ENCODE measurements at places on chromosomes 3 and 15.

DNA sequence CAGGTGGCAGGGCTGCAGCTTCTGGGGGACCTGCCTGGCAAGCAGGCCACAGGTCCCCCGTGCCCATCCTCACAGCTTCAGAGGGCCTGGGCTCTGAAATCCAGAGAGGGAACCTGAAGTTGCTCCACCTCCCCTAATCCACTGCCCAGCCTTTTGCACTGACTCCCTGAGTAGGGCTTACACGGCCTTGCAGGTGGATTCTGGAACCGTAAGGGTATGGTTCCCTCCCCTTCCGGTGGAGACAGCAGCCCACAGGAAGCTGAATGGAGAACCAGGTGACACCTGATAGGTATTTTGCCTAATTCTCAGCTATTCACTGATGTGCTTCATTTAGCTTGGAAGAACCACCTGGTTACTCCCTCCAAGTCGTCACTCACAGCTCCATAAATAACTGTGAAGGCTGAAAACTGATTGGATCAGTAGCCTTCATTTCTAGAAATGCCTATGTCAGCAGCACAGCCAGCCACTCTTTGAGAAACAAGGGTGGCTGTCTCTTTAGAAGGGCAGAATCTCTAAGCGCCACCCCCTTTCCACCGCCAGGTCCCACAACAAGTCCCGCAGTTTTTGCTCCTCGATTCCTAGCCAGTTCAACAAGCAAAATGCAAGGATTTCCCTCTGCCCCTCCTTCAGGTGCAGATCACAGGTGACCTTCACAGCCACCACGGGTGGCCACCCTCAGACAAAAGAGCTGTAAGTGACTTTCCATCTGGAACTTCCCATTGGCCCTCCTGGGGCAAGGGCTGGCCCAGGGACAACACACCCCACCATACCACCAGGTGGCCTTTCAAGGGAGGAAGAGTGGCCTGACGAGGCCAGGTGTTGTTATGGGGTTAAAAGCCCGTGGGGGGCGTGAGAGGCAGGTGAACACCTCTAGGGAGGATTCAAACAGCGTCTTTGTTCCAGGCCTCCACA is 112.9 kb downstream of the SEC22A start:
- DNase-seq = no peak

DNA sequence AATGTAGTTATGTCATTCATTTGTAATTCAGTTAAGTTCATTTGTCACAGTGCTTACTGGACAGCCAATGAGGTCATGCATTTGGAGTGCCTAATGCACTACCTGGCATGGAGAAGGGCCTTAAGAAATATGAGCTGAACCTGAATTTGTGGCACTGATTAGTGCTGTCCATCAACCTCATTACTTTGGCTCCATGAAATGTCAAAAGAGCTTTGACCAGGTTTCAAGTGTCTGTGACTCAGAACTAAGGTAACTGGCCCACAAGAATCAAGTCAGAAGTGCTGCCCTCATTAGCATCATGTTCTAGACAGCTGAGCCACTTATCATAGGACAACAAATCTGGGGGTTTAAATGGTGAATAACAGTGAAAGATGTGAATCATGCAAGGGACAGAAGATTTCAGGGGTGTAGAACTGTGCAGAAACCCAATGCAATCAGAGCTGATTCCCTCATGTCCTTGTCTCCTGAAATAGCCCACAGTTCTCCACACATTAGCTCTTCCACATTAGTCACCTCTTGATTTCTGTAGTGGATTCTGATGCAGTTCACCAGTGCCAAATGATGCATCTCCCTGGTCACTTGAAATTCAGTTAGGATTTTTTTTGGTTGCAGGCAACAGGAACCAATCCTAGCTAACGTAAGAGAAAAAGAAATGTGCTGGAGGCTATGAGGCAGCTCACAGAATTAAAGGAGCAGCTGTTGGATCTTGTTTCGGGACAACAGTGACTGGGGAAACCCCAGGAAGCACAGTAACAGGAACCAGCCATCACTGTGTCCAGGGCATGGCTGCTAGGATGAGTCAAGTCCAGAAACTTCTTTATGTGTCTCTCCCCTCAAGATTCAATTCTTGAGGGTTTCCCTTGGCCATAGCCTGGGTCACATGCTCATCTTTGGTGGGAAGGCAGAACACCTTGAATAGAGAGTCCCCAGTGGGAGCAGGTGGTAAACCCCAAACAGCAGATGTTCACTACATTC is 38.7 kb downstream of the CHST2 start:
- DNase-seq = no peak

DNA sequence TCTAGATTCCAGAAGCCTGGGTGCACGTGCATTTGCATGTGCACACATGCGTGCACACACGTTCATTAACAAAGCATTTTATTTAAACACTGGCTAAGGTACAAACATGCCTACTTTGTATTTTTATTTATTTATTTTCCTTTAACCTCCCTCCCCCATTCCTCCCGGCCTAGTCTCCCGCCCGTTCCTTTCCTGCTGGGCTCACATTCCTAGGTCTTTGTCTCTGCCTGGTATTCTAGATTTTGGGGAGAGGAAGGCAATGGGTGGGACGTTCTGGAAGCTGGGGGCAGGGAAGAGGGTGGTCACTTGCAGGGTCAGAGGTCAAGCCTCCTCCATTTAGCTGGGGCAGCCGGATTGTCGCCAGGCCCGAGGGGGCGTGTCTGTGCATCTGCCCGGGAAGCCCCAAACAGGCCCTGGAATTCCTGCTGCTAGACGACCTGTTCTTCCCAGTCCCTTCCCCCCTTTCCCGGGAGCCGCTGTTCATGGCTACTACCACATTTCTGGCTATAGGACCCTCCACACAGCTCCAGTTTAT is 51.8 kb downstream of the TRIM71 start:
- no peak for DNase-seq

DNA sequence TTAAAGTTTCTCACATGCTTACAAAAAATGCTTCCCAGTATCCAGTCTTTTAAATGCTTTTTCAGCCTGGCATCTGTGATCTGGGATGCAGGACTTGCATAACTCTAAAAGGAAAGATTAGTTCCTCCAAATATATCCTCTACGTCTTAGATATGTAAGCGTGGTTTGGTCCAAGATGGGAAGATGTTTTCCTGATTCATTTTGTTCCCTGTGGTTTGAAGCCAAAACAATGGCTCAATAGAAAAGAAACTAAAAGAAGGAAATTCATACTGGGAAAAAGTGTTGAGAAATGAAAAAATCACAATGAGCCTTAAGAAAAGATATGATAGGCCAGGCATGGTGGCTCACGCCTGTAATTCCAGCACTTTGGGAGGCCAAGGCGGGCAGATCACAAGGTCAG is 1002.8 kb downstream of the NAALADL2 start:
- no peak for DNase-seq

- peak; percentile 1 for DNase-seq
Measured at GRCh38 chr15:46091860-46092450, 457.1 kb downstream of the SQOR start.

DNA sequence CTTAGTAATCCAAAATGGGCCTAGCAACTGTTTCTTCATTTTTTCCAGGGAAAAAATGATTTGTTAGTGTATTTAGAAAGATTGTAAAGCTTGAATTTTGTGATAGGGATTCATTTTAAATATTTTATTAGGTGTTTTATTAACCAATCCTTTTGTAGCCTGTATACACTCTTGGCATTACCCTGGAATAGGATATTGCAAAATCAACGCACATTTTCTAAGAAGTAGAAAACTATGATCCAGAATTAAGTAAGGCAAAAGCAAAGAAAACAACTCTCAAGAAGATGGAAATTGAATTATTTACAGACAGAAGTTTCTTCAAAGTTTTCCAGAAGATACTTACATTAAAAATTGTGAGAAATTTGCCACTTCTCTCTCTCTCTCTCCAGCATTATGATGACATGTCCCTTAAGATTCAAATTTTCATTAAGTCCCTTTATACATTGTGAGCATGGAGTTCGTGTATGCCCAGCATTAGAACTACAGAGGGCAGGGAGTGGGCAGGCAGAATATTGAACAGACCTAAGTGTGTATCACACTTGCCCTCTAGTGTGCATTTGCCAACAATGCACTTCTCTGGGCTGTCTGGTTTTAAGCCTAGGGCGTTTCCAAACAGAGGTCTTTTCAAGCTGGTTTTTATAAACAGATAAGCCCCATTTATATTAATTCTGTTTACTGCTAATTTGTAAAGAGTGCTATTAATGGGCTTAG is 28.5 kb upstream of the CMSS1 start:
- DNase-seq = no peak

- no peak for DNase-seq
Measured at GRCh38 chr3:183155499-183155898, 7.0 kb downstream of the LAMP3 start.

- DNase-seq = no peak
Measured at GRCh38 chr15:34582461-34583371, 735 bp downstream of the GOLGA8B start.

DNA sequence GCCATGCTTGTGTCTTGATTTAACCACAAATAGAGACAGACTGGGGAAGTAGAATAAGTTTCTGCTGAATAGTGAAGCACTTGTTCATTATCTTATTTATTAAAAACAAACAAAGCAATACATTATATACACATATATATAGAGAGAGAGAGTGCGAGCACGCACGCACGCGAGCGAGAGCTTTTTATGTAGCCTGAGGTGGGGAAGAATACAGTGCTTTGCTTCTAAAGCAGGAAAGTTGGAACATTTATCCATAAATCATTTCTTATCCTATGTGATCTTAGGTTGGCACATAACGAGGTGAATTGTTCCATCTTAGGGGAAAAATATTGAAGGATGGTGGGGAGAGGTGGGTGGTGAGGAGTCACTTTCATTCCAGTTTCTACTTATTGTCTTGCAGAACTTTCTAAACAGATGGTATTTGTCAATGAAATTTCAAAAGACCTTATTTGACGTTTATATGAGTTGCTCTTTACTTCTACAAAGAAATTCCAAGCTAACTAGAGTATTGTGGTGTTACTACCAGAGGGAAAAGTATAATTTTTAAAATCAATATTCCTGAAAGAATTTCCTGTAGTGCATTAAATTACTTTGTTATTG is 110.0 kb downstream of the ATG7 start:
- no peak for DNase-seq

DNA sequence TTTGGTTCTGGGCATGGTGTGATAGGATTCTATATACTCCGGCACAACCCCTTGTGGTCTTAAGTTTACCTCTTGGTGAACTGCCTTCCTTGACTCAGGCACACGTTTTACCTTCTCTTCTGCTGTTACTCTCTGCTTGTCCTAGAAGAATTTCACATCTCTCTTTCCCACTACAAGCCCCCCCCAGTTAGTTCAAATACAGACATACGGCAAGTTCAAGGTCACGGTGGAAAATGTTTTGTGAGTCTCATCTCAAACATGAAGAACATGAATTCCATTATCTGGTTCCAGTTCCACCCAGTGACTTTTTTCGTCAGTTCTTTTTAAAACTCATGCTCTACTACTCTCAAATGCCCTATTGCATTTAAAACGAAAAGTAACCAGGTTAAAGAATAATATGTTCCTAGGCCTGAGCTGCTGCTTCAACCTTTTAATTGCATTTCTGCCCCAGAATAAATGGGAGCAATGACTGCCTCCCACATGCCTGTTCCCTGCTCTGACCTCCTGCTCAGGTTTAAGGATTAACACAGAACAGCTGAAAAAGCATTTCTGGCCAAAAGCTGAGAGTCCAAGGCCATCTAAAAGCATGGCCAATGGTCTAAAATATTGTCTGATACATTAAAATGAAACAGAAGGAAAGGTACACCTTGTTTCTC is 132.8 kb downstream of the OSBPL10 start:
- DNase-seq = no peak

DNA sequence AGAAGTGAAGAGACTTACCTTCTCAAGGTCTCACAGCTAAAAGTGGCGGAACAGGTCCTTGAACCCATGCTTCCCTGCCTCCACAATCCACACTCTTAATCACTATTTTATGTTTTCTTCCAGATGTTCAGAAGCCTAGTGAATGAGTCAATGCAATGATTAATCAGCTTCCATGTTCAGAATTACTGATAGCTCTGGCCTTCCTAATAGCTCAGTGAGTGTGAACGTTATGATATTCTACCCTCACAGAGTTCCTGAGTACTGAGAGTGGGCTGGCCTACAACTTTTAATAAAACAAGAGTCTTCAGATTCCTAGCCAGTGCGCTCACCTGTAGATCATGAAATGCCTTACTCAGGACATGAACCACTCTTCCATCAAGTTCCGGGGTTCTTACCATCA is 443.0 kb upstream of the ADAMTS9 start:
- DNase-seq = no peak

GRCh38 chr3:186257866-186258265 is 104.2 kb downstream of the DGKG start:
- no peak for DNase-seq

GRCh38 chr15:56598991-56599390 is 134.1 kb upstream of the MNS1 start:
- DNase-seq = no peak

- DNase-seq = no peak
Measured at GRCh38 chr15:92884436-92885223, 15.5 kb upstream of the CHD2 start.

DNA sequence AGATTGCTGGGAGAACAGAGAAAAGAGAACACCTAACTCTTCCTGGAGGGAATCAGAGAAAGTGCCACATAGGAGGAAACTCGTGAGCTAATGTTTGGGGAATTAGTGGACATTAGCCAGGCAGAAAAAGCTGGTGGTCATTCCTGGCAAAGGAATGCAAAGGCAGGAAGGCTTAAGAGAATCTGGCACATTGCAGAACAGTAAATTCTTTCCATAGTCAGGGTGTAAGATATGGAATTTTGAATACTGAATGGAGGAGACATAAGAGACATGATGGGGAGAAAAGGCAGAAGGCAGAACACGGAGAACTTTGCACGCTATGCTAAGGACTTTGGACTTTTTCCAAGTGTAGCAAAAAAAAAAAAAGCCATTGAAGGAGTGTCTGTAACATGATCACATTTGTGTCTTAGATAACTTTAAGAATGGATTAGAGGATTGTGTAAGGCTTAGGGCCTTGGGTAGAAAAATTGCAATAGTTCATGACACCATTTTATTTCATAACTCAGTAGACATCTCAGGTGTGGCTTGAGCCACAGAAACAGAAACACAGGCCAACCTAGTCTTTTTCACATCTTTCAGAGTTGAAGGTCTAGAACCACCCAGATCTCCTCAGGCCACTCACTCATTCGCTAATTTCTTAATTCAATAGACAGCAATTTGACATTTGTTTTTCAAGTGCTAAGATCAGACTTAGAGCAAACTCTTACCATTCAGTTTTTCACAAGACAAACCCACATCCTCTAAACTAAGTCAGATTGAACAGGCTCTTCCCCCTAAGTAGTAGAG is 31.2 kb upstream of the CCDC80 start:
- no peak for DNase-seq

DNA sequence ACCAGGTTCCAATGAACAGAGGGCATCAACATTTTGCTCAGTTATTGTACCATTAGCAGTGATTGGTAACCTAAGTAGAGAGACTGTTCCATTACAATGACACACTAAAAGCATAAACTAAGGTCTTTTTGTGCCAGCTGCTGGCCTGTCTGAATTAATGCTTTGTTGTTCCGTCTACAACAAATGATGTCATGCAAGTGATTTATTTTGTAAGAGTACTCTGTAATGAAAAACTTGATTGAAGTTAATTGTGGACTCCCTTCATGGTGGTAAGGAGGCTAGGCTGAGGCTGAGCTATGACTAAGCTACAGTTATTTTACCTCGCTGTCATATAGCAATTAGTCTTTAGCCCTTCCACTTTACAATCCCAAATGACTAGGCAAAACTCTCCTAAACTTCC is 23.2 kb downstream of the RCN2 start:
- DNase-seq = no peak

- no peak for DNase-seq
Measured at GRCh38 chr3:58471025-58471887, 20.6 kb upstream of the KCTD6 start.

Data from stimulated activated CD4-positive, alpha-beta T cell treated with anti-CD3 and anti-CD28 coated beads, Interleukin-4, amount 100 ng/mL, for 48 hours (primary cell).